ENCODE measurements at places on chromosomes 5 and 9. TPM values are rescaled to one million over a fixed set of nuclear protein-coding genes. Genes with fewer than 3 reads are reported as not detected.

GRCh38 chr9:75238311-75238976 lies 150.1 kb downstream of the OSTF1 start:
- H3K27ac ChIP-seq, result no peak overlapping the region
- H3K36me3 ChIP-seq, result no peaks in the 10 kb centered on the region
- H3K4me1 ChIP-seq, result no peaks in the 10 kb centered on the region
- H3K27me3 ChIP-seq, result no peaks in the 10 kb centered on the region

DNA sequence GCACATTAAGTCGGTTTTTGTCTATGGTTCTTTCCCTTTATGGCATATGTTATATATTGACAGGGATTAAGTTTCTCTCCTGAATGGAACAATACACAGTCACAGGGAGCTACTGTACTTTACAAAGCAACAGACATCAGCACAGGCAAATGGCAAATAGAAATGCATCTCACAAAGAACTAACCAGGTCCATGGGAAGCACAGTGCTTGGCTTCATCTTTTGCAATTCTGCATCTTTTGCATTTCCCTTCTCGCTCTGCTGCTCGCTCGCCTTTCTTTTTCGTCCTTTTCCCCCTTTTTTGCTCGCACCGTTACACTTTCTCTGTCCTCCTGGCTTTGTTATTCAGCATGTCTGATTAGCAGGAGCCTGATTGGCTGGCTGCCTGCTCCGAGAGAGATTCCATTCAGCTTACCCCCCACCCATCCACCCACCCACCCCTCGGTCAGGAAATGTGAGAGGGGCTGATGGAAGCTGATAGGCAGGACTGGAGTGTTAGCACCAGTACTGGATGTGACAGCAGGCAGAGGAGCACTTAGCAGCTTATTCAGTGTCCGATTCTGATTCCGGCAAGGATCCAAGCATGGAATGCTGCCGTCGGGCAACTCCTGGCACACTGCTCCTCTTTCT lies at the start of gene ADAMTSL1:
Gene ADAMTSL1 (plus strand): TSS at position 502 of the 628 bp plus-strand sequence. CDS start 80 bp downstream, at position 582.
- no peak within 1 kb of the TSS for H3K4me3 ChIP-seq
- H3K27me3 ChIP-seq, result no peaks in the 10 kb centered on the region
- no peak within 1 kb of the TSS for H3K27ac ChIP-seq
- H3K4me1 ChIP-seq, result peaks cover 7% of the 10 kb centered on the region

The SURF1 gene
- total RNA-seq, result 54.6 TPM

- H3K4me3 ChIP-seq, result no peak overlapping the region
- peaks cover 8% of the 10 kb centered on the region for H3K27me3 ChIP-seq
- H3K4me1 ChIP-seq, result no peaks in the 10 kb centered on the region
- no peak overlapping the region for H3K27ac ChIP-seq
- DNase-seq, result no peak
Observed at GRCh38 chr9:114525513-114525912, 20.2 kb upstream of the WHRN start.

DNA sequence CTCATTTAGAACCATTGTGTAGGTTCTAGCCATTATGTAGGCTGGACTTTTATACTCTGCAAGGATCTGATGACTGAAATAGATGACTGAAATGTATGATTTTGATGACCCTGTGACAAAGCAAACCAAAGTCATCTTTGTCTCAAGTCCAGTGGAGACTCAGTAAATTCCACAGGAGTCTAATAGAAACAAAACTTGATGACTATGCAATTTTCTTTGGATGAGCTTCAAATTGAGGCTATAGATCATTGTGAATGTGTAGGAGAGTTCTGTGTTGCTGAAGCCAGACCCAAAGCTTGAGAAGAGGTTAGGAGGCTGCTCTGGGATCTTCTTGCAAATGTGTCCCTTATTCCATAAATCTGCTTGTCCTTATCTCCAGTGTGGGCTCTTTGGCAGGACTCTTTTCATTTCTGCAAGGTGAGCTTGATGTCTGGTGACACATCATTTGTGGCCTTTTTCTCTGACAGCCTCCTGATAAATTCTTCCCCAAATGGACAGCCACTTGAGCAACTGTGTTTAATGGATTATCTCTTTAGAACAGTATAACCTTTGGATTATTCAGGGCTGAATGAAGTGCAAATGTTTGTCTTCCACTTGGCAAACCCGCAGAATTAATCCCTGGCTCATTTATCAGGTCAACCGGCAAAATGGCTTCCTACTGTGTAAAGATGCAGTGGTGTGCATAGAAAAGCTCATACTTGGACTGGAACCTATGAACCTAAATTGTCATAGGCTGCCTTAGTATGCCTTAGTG lies 235.1 kb upstream of the ANKH start:
- no peak for DNase-seq
- H3K36me3 ChIP-seq, result no peaks in the 10 kb centered on the region

The IPO11 gene
- total RNA-seq, result 15.5 TPM

The SLC34A3 gene
- total RNA-seq, result not detected

Data from gastrocnemius medialis (tissue), 4 donors.